ENCODE measurements at places on chromosomes 16 and 17.

- no peak for DNase-seq
These were observed 23.5 kb downstream of the MPHOSPH6 start for GRCh38 chr16:82146556-82146955.

DNA sequence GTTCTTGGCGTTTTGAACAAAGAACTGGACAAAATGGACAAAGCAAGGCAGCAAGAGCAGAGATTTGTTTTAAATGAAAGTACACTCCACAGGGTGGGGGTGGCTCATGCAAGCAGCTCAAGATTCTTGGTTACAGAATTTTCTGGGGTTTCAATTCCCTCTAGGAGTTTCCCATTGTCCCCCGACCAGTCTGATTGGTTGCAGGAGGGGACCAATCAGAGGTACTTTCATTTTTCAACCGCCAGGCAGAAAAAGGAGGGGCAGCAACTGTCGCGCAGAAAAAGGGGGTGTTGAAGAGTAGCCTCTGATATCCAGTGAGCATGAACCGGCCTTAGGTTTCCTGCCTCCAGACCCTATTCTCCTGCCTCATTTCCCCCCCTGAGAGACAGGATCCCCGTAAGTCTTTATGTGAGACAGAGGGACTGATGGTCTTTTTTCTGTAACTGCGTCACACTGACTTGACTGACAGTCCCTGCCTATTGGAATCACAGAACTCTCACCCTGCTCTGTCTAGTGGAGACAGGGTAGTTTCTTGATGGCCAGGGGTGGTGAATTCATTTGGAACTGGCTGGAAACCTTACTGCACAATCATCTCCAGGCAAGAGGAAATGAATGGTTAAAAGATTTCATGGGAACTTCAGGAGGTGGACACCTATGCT, 59.4 kb upstream of the ALOX12 start:
- DNase-seq, result no peak

- DNase-seq, result no peak
These were observed 30.8 kb downstream of the VWA3A start for GRCh38 chr16:22123146-22123545.

DNA sequence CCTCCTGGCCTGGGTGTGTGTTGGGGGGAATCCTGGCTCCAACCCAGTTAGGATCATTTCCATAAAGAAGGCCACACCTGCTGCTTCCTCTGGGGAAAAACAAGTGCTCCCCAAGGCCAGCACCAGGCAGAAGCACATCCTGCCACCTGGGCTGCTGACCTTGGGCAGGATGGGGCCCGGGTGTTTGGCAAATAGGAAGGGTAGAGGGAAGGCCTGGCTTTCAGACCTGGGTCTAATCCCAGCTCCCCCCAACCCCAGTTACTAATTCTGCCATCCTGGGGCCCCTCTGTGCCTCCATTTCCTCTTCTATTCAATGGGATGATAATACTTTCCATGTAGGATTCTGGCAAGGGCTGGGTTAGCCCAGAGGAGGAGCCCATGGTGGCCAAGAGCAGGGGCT, 3.0 kb upstream of the NLRC5 start:
- no peak for DNase-seq

GRCh38 chr17:46940692-46941404, 17.9 kb downstream of the GOSR2 start:
- DNase-seq, result peak; percentile 64

DNA sequence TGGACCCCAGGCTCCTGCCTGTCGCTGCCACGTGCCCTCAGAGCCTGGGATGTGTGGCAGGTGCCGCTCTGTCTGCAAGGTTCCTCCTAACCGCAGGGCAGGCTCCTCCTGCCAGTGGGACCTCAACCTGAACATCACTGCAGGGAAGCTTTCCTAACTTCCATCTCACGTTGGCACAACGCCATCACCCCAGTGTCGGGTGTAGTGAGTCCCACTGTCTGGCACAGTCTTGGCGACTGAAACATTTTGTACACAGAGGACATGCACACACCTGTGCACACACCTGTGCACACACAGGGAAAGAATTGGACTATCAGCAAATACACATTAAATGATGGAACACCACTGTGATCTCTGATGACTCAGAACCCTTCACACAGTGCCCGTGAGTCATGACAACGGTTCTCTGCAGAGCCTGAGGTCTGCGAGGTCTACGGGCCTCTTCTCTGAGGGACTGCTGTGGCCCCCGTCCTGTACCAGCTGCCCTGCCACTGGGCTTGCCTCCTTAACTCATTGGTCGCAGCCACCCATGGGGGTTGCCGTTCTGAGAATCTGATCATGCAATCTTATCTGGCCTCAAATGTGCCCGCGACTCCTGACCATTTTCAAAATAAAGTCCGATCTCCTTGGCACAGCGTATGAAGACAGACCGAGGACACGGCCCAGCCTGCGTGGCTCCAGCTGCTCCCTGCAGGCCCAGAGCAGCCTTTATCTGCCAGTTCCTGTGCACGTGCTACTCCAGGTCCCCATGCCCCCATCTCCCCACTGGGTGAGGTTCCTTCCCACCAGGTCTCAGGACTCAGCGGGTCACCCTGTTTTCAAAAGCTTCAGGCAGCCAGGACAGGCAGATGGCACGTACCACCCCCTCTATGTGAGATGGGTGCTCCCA, 7.6 kb downstream of the CCDC57 start:
- no peak for DNase-seq

All from activated CD4-positive, alpha-beta T cell treated with anti-CD3 and anti-CD28 coated beads, Interleukin-2, amount 50 U/mL, for 1 hour (primary cell).